ENCODE measurements at places on chromosomes 3 and 15.

DNA sequence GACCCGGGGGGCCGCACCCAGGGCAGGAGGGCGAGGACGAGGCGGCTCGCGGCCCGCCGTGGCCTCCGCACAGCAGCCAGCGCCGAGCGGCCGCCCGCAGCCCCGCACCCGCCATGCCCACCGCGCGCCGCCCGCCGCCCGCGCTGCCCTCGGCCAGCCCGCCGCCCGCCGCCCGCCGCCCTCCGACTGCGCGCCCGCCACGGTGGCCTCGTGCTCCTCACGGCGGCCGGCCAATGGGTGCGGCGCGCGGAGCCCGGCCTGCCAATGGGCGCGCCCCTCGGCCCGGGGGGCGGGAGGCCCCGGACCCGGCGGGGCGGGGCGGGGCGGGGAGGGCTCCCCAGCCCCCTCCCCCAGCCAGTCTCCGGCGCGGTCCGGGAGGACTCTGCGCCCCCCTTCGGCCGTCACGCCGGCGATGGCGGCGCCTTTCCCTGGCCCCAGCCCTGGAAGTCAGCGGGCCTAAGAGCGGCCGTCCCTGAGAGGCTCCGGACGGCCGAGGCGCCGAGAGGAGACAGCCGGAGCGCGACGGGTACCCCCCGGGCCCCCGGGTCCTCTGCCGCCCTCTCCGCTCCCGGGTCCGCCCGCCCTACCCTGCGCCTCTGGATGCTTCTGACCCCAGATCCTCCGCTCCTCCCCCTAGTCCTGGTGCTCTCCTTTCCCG lies at the start of gene NT5DC2:
Gene NT5DC2 (minus strand): TSS at position 235 of the 658 bp plus-strand sequence. CDS start 120 bp downstream, at position 115.
- DNase-seq: peak; percentile 73

- no peak for DNase-seq
Measured at GRCh38 chr15:71366926-71367325, 251.7 kb downstream of the THSD4 start.

GRCh38 chr15:55366981-55367380 lies 41.2 kb downstream of the CCPG1 start:
- DNase-seq: no peak

- DNase-seq: no peak
Measured at GRCh38 chr3:114775395-114775794, 371.7 kb downstream of the ZBTB20 start.

- no peak for DNase-seq
Measured at GRCh38 chr3:105584003-105584790, 217.5 kb downstream of the ALCAM start.

All from right lung (tissue), 10 donors.